ENCODE measurements at places on chromosomes 4 and X. TPM values are rescaled to one million over a fixed set of nuclear protein-coding genes. Genes with fewer than 3 reads are reported as not detected.
A peak's percentile ranks its signal among the peaks of the same experiment; 100 is the strongest.

GRCh38 chr4:157226601-157227000 is 6.1 kb downstream of the GRIA2 start:
- no peak for DNase-seq

The TCEAL5 gene
- total RNA-seq, result 0.64 TPM

The MAOB gene
- total RNA-seq, result 2.4 TPM

The GAGE12E gene
- total RNA-seq, result not detected

DNA sequence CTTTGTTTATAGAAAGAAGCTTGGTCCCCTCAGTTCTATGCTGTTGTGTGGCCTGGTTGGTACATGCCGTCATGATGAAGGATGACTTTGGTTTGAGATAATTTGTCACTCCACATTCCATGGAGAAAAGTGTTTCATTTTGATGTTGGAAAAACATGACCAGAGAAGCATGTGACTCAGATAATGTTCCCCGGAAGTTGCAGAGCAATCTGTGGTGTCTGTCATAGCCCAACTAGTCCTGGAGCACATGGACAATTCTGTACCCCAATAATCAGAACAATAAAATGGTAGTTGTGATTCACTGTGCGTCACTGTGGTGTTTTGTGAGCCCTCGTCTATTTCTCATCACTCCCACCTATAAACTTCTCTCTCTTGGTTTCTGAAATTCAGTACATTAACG is 85.1 kb downstream of the PDK3 start:
- DNase-seq, result no peak

DNA sequence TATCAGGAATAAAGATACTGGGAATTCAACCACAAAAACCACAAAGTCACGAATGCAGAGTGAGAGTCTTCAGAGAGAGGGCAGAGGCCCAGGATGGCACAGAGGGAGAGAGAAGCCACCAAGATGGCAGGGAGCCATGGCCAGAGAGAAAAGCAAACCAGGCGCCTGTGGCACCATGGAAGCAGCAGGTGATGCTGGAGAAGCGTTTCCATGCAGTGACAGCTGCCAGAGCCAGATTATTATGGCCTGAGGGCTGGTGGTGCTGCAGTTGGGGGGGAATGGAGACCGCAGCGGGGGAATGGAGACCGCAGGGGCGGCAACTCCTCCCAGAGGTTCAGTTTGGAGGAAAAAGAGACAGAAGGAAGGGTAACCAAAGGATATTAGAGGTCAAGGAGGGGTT is 5.8 kb downstream of the TAFAZZIN start:
- no peak for DNase-seq

DNA sequence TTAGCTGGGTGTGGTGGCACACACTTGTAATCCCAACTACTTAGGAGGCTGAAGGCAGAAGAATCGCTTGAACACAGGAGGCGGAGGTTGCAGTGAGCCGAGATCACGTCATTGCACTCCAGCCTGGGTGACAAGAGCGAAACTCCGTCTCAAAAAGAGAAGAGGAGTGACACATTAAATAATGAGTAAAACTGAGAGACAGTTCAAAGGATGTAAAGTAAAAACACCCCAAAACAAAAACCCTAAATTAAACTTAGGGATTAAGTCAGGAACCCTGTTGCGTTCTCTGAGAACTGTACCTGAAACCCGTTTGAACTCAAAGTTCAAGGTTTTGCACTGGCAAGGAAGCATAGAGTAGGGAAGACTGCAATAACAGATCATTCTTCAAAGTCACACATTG is 141.7 kb downstream of the BRWD3 start:
- no peak for DNase-seq

DNA sequence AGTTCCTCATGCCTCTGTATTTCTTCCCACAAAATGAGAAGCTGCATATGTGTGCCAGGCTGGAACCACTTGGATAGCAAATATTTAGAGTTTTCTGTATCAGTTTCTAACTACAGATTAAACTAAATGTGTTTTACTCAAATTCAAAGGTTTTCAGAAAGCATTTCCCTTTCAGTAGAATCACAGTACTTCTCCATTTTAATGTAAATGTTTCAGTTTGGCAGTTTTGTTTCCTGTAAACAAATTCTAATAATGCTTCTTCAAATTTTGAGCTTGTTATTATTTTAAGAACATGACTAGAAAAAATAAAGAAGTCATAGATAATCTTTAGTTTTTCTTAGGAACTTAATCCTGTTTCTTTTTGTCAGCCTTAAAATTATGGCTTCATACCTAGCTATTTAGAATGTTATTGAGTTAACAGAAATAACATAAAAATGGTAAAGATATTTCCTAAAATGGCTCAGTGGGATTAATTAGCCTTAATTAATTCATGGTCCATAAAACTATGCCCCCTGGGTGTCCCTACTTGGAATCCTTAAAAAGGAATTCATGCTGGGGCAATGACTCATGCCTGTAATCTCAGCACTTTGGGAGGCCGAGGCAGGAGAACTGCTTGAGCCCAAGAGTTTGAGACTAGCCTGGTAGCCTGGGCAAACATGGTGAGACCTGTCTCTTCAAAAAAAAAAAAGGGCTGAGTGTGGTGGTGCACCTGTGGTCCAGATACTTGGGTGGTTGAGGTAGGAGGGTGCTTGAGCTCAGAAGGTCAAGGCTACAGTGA is 83.8 kb upstream of the GPR34 start:
- no peak for DNase-seq

DNA sequence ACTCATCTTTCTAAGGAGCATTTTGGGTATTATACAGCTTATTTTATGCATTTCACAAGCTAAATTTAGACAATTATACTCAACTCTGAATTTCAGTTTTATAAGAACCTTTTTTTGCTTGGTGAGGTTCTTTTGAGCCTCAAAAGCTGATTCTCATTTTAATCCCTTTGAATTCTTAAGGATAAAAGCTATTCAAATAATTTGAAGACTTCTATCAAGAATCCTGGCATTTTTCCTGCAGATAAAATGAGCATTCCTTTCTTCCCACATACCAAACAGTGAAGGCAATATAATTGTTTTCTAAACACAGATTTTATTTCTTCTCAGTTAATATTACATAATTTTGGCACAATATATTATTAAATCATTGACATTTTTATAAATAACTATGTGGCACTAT is 118.4 kb upstream of the GPM6A start:
- DNase-seq, result no peak

GRCh38 chr4:61571761-61572559 is 371.8 kb downstream of the ADGRL3 start:
- no peak for DNase-seq

DNA sequence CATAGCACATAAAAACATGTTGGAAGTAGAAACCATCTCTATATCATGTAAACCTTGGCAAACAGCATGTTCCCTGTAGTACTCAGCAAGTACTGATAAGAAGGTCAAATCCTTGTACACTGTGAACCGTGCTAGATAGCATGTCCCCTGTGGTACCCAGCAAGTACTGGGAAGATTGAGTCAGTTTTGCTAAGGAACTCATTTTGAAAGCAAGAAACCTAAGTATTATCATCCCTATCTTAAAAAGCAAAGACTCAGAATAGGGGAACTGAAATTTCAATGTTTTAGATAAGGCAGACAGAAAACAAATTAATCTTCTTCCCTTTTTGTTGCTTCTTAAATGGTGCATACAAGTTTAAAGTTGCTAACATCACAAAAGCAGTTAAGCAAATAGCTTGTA is 180.2 kb downstream of the RBM46 start:
- DNase-seq, result no peak

DNA sequence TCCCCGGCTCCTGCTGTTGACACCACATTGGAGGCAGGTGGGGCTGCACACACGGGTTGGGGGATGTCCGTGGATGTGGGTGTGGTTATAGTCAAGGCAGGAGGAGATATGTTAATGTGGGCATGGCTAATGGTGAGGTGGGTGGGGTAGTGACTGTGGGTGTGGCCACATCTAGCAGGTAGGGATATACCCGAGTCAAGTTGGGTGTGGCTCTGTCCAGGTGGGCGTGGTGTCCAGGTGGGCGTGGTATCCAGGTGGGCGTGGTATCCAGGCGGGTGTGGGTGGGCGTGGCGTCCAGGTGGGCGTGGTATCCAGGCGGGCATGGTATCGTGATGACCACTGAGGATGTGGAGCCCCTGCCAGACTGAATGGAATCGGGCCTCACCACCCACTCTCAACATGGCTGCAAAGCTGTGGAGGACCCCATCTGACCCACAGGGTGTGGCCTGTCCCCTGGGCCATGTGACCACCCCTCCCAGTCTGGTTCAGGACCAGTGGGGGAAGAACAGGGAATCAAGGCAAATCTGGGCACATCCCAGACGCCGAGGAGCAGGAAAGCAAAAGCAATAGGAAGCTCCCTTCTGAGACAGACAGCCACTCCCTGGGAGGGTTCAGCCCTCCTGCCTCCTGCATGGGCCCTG is 21.0 kb downstream of the MAN2B2 start:
- no peak for DNase-seq

GRCh38 chr4:58301376-58301999 is 1191.3 kb upstream of the IGFBP7 start:
- no peak for DNase-seq

The GYPE gene
- not detected for total RNA-seq

The CCDC110 gene
- total RNA-seq, result not detected

The FATE1 gene
- total RNA-seq, result not detected

GRCh38 chrX:125295337-125295736 is 24.3 kb upstream of the TEX13C start:
- no peak for DNase-seq

- DNase-seq, result no peak
These were observed 1.4 kb upstream of the SEC24B start for GRCh38 chr4:109432203-109432602.

- peak; percentile 60 for DNase-seq
These were observed 37.1 kb downstream of the HEPH start for GRCh38 chrX:66200855-66201795.

The HS3ST1 gene
- 3.2 TPM for total RNA-seq

The NSG1 gene
- total RNA-seq, result not detected

The TEX13D gene
- not detected for total RNA-seq

DNA sequence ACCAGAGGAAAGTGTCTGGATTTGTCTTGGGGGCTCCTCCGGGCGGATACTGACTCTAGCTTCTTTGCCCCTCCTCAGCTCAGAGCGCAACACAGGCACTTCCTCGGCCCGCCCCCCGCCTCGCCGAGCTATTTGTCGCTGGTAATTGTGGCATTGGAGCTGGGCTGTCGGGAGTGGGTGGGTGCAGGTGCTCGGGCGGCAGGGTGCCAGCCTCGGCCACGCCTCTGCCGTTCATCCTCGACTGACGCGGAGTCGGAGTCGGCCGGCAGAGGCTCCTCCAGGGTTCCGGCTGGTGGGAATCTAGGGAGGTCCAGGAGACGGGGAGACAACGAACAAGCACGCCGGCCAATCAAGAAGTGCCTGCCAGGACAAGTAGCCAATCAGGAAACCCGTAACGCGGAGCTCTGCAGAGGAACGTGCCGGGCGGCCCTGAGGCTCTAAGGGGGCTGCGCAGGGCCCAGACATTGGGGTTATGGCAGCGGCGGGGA is 3.9 kb upstream of the SYN1 start:
- DNase-seq, result peak; percentile 34

DNA sequence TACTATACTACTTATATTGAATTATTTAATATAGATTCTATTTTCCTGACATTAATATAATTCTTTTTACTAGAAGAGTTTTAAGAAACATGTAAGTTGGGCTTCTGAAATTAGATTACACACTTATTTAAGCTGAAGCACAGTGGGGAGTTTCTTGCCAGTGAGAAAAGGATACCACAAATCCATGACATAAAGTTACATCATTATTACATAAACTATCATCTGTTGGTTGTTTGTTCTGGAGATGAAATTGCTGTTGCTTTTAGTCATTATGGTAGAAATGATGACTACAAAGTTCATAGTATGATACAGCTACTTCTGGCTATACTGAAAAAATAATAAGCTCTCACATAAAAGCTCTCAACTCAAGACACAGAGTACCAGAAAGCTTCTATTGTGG is 880.4 kb downstream of the PCDH18 start:
- DNase-seq, result no peak

The TNMD gene
- total RNA-seq, result 1.1 TPM

Data from transverse colon (tissue), 4 donors.